ENCODE measurements at places on chromosomes 2 and 18.

- no peak for DNase-seq
Measured at GRCh38 chr18:45054636-45055035, 373.9 kb downstream of the SETBP1 start.

- no peak for DNase-seq
Measured at GRCh38 chr18:50822756-50823155, 2.9 kb upstream of the MRO start.

DNA sequence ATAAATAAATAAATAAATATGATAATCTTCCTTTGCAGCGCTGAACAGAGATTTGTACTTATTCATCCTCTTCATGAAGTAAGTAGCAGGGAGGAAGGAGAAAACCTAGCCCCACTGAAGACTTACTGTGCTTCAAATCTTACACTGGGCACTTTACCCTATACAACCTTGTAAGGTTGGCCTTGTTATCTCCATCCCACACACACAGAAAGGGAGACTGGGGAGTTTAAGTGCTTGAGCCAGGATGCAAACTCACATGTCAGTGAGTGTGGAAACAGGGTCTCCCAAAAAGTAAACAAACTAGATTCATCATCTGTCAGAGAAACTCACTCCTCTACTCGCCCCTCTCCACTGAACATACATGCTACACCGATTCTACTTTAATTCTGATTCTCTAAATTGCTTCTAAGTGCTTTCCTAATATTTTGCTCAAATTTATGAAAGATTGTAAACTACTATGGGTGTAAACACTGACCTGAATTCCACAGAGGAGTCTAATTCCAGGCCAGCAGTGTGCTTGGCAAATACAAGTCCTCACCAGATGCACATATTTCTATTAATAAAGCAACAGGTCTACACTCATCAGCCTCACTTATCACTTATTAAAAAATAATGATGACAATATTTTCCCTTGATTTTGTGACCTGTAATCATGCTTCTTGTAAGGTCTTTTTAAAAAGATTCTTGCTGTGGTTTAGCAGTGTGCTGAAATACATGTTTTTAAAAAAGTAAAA, 155.5 kb downstream of the TCF4 start:
- no peak for DNase-seq

DNA sequence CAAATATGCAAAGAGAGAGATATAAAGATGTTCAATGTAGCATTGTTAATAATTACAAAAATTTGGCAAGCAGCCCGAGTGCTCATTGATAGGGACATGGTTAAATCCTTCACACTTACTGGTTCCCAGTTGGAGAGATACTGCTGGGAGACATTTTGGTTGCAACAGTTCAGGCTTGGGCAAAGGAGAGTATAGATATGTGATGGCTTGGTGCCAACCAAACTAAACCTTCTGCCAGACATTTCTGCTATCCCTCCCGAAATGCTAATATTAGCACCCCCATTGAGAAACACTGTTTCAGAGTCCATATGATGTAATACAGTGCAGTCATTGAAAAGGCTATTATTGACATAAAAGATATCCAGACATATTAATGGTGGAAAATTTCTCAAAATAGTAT, 11.5 kb downstream of the GEN1 start:
- DNase-seq: no peak

GRCh38 chr18:75752740-75753263, 325.3 kb upstream of the SMIM21 start:
- no peak for DNase-seq

DNA sequence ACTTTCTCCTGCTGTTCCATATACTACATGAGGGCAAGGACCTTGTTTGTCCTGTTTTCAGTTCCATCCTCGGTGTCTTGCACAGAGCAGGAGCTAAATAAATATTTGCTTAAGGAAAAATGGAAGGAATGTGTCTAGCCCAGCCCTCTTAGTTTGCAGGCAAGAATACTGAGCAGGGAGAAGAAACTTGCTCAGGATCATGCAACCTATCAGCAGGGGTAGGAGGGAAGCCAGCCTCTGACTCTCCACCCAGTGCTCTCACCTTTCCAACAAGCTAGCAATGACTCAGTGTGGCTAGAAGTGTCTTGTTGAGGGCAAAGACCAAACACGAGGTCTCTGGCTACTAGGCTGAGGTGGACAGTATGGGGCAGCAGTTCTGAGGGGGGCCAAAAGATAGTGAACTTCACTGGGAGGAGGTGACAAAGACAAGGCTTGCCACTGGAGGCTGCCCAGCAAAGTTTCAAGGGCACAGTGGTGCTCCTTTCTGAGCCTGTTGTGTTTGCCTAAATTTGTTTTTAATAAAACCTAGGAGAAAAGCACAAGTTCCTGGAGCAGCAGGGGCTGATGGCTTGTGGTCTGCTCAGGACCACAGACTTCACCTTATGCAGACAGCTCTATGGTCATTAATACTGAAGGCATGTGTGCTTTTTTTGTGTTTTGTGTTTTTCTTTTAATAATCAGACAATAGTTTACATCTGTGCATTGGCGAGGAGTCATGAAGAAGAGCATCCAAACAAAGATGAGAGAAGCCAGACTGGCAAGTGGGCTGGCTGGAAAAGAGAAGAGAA, 49.1 kb upstream of the CTAGE1 start:
- no peak for DNase-seq

GRCh38 chr18:40546875-40547274, 1408.2 kb upstream of the PIK3C3 start:
- no peak for DNase-seq

- DNase-seq: no peak
Measured at GRCh38 chr2:121355488-121355887, 70.5 kb upstream of the TFCP2L1 start.

DNA sequence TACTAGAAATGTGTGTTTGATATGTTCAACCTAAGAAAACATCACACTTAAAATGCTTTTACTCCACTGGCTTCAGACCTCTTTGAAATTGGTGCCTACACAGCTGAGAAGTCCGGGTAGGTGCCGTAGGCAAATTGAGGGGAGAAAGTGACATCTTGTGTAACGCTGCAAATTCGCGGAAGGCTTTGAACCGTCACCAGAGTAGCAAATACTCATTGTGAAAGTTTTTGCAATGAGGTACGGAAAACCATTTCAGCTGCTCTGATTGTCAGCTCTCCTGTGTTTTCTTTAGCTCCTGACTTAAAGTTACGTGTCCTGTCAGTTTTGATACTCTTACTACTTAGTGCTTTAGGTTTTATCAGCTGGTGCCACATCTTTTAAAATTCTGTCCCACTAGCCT, 224.5 kb downstream of the FAM210A start:
- DNase-seq: no peak

DNA sequence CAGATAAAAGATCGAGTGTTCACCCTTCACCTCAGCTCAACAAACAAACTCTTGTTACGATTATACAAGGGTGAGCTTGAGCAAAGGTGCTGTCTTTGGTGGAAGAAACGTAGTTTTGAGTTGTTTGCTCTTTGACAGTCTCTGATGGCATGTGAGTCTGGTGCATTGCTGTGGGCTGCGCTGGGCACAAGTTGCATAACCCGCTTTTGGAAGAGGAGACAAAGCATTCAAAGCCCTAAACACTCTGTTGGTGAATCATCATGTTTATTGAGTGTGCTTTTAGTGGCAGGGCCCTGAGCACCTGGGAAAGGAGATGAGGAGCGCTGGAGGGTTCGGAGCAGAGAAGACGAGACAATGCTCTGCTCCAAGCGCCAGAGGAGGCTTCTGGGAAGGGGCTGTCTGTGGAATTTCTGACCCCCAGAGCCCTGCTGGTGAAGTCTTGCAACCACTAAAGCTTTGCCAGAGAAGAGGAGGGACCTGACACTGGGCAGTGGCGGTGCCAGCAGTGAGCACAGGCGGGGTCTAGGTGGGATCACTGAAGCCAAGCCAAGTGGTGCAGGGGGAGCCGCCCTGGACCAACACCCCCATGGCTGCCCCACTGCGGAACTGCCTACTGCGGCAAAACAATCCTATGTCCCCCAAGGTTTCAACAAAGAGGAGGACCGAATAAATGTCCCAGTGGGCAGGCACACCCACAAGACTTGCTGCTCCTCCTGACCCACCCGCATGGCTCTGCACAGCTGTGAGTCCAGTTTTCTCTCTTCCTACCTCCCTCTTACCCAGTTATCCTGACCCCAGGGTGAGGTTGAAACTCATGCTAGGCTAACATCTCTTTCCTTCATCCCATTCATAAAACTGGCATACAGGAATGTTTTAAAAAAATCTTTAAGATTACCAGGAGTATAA, 64.0 kb downstream of the TNFRSF11A start:
- no peak for DNase-seq

- DNase-seq: no peak
Measured at GRCh38 chr2:235716875-235717496, 223.1 kb downstream of the AGAP1 start.

- no peak for DNase-seq
Measured at GRCh38 chr2:109239720-109240119, 110.7 kb downstream of the SH3RF3 start.

DNA sequence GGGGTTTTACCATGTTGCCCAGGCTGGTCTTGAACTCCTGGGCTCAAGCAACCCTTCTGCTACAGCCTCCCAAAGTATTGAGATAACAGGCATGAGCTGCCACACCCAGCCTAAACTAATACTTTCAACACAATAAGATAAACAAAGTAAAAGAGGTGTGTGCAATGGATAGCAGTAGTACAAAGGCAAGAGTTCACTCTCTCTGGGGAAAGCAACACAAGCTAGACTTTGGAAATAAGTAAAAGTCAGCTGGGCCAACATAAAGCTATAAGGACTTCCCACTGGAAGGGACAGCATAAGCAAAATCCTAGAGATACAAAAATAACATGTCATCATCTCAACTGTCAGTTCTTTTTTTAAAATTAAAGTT, 5.2 kb upstream of the NOSTRIN start:
- no peak for DNase-seq

GRCh38 chr2:27989149-27989548, 98.6 kb downstream of the BABAM2 start:
- DNase-seq: no peak

GRCh38 chr2:239187464-239188253, 213.2 kb downstream of the HDAC4 start:
- DNase-seq: no peak

- no peak for DNase-seq
Measured at GRCh38 chr18:22026889-22027288, 142.5 kb upstream of the GATA6 start.

DNA sequence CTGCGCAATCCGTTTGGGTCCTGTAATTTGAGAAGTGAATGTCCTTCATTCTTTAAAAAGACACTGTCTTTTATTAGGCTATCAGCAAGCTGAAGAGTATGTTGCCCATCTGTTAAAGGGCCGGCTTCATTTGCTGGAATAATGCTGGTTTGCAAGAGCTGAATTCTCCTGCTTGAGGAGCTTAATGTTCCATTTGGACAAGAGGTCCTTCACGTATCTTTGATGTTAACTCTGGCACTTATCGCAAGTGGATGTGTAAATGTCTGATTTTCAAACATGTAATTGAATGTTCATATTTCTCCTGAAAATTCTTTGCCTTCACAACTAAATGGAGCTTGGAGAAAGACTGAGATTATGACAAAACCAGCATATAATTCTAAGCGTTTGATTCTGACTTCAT, 280.8 kb upstream of the NRP2 start:
- no peak for DNase-seq

GRCh38 chr2:61970807-61971556, 65.5 kb downstream of the COMMD1 start:
- DNase-seq: no peak

DNA sequence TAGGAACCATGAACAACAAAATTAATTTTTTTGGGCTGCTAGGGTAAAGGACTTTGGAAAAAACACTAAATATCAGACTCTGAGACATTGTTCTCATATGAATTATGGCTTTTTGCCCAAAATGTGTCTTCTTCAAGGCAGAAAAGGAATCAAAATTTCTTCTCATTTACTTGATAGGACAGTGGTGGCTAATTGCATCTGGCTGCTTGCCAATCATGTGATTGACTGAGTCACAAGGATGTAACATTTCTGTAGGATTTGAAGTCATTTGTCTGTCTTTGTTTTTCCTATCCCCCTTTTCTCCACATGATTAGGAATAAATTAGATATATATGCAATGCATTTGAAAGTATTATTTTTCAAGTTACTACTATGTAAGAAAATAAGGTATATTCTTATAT, 130.2 kb downstream of the SLC4A10 start:
- DNase-seq: no peak

- DNase-seq: no peak
Measured at GRCh38 chr2:127634066-127634617, 11.8 kb upstream of the GPR17 start.

GRCh38 chr2:96107708-96108065, 8.7 kb downstream of the ADRA2B start:
- no peak for DNase-seq

DNA sequence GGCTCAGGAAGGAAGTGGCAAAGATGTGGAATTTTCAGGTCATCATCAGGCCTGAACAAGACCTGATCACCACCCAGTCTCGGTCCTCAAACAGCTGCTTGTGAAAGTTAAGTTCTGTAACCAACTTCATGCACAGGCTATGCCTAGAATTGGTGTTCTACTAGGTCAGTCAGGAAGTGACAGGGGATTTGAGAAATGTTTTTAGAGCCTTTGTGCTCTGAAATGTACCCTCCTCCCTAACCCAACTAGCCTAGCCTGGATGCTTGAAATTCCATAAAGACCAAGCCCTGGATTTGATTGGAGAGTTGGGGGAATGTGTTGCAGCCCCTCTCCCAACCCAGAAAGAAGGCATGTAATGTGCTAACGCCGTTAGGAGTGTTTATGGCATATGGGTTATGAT, 63.3 kb downstream of the TGOLN2 start:
- DNase-seq: no peak

- no peak for DNase-seq
Measured at GRCh38 chr2:25330273-25330672, 11.5 kb downstream of the DNMT3A start.

GRCh38 chr2:118185210-118186109, 97.2 kb downstream of the INSIG2 start:
- DNase-seq: peak; percentile 63

DNA sequence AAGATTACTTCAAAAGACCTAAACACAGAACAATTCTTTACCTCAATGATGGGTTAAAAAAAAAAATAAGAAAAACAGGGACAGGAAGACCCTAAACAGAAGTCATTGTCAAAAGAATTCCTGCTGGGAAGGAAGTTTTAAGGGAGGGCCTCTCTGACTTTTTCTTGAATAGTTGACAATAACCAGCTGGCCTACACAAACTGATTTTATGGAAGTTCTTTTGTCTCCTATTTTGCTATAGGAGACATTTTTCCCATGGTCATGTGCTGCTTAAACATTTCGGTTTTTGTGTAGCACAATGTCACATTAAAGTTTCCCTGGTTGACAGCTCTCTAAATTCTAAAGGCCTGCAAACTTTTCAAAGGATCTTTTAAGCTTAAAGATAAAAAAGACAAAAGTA, 55.3 kb downstream of the RFTN2 start:
- DNase-seq: no peak
